ENCODE measurements at places on chromosomes 13 and 19.

DNA sequence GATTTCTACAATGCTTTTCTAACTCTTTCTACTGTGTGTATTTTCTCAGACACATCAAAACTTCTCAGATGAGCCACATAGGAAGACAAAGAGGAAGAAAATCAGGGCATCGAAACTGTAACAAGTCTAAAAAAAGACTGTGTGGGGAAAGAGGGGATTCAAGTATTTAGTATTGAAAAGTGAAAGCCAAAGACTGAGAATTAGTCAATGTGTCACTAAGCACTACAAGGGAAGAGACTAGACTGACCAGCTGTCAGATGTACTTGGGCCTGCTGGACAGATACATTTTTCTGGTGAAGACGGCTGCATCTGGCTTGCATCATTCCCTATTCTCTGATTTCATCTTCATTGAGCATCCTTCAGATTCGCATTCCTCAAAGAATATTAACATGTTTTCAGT is 25.4 kb downstream of the COMMD6 start:
- peak; percentile 37 for DNase-seq

DNA sequence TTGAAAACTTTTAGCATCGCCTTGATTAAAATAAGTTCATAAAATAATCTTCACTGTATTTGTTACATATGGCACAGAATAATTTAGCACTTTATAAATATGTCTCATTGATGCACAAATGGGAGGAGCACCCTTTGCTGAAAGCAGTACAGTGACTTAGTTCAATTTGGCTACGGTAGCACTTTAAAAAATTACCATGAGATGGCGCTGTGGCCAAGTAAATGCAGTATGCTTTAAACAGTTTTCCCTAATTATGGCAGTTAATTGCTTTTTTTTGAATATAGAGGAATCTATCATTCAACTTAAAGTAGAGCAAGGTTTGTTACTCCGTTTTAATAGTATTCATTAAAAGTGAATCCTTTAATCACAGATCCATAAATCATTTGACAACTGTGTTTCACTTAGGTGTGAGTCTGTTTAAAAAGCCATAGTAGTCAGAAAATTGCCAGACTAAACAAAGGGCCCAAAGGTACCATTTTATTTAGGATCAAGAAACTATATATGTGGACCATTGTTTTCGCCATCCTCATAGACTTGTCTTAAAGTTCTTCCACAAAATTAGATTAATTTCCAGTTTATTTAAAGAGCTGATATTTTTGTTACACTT is 34.7 kb upstream of the ESD start:
- DNase-seq = no peak

DNA sequence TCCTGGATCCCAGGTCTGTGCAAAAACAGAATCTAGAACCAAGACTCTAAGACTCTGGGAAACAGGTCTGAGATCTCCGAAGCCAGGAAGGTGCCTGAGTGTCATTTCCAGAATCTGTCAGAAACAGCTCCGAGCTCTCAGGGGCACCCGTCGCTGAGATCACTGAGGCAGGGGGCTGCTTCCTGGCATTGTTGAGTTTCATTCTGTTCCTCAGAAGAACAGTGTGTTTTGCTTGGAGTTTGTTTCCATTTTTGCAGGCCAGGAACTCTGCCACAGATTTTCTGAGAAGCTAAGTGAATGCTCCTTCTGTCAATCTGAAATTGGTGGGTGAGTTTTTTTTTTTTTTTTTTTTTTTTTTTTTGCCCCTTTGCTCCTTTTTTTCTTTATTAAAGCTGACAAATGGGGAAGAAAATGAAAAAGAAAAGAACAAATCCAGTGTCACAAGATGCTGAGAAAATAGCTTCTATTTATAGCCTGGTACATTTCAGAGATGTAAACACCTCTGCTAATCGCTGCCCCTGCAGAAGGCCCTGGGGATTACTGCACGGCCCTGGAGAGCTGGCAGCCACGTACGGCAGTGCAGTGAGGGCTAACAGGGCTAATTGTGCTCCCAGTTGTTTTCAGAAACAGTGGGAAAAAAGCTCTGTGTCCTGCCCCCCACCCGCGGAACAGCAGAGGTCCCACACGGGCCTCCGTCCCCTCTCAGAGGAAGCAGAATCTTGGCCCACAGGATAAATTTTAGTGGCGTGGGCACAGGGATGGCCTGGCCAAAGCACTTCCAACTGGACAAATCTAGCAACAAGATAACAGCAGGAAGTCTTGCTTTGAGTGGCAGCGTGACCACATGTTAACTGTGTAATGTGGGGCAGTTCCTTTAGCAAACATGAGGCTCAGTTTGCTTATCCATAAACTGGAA is 237.6 kb upstream of the IRS2 start:
- no peak for DNase-seq

DNA sequence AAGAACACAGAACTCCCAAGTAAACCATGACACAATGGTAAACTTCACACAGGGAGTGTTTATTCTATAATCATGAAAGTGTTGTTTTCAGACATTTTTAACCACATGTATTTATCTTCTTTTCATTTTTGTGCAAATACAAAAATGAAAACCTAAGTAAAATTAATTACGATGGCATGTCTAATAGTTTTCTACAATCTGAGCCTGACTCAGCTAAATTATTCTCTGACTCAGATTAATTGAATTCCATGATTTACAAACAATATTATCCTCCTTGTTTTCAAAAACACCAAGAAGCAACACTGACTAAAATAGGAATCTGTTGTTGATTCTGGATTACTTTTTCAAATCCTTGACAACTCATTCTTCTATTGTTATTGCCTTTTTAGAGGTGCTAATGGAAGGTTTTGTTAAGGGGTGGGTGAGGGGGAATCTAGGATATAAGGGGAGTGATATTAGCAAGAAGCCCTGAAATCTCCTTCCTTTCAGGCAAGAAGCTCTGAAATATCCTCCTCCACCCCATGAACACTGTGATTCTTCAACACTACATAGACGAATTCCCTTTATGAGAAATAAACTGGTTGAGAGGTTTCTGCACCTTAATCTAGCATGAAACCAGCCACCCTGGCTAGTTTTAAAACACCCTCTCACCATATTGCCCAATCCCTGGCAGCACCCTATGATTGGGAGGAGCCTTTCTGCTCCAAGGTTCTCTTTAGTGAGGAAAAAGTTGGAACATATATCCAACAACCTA is 1057.7 kb upstream of the PCDH20 start:
- DNase-seq = no peak

DNA sequence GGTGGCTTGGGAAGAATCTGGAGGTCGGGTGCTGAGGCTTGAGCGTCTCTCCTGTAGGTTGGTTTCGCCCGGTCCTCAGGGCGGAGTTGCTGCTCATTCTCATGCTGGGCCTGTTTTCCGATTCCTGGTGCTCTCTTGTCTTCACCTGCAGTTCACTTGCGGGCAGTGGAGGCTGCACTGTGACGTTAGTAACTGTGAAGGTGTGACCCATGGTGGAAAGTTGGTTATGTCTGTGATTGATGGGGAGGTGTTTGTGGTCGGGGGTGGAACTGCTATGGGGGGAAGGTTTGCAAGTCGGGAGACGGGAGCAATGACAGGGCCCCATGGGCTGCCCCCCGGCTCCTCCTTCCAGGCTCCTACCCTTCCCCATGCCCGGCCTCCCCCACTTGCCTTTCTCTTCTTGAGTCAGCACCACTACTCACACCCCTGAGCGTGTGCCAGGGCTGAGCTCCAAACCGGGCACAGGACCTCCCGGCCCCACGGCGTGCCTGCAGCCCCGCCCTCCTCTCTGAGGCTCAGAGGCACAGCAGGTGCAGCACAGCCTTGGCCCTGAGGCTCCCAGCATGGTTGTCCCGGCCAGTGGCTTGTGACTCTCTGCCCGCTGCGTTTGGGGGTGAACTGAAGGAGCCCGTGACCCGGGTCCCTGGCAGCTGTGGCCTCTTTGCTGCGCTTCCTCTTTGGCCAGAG is 79.1 kb downstream of the ATP11A start:
- peak; percentile 57 for DNase-seq

GRCh38 chr19:10836479-10837330 is 693 bp upstream of the TMED1 start:
- DNase-seq = peak; percentile 74

DNA sequence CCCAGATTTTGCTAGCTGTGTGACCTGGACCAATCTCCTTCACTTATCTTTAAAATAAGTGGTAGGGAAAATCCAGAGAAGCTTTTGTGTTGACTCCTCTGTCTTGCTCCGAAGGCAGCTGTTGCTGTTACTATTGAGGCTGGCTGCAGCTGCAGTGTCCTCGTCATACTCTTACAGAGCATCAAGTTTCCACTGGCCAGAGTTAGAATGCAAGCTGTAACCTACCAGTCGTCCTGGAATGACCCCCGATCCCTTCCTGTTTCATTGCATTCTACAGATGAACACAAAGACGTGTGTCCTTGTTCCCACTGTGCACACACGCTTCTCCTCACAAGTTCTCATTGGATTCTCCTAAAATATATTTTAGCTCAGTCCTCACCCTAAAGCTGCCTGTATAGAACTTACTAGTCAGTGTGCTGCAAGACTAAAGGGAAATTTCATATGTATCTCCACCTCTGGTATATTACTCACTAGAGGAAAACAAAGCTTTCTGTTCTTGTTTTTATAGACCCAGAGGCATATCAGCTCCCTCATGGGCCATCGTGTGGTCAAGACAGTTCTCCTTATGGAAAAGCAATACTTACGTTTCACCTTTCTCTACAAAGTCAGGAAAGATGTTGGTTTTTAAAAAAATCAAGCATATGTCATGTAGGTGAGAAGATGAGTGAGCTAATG is 589.8 kb downstream of the LMO7 start:
- DNase-seq = no peak

DNA sequence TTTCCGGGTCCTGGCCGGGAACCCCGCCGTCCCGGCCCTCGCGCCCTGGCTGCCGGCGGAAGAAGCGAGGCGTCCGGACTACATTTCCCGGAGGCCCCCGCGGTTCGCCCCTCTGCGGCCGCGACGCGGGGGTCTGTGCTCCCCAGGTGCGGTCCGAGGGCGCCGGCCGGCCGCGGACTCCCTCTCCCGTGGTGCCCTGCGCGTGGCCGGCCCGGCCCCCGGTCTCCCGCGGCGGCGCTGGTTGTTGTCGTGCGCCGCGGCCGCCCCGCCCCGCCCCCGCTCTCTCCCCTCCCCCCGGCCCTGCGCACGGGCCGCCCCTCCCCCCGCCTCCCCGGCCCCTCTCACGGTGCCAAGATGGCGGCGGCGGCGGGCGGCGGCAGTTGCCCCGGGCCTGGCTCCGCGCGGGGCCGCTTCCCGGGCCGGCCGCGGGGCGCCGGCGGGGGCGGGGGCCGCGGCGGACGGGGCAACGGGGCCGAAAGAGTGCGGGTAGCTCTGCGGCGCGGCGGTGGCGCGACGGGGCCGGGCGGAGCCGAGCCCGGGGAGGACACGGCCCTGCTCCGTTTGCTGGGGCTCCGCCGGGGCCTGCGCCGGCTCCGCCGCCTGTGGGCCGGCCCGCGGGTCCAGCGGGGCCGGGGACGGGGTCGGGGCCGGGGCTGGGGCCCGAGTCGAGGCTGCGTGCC is at the start of gene KMT2B:
Gene KMT2B (plus strand): TSS at position 339 of the 680 bp plus-strand sequence. CDS start 16 bp downstream, at position 355.
- no peak for DNase-seq

GRCh38 chr13:106701771-106702341 is 133.9 kb upstream of the ARGLU1 start:
- DNase-seq = no peak

GRCh38 chr19:14333101-14333871 is 48.0 kb upstream of the ADGRE5 start:
- no peak for DNase-seq

DNA sequence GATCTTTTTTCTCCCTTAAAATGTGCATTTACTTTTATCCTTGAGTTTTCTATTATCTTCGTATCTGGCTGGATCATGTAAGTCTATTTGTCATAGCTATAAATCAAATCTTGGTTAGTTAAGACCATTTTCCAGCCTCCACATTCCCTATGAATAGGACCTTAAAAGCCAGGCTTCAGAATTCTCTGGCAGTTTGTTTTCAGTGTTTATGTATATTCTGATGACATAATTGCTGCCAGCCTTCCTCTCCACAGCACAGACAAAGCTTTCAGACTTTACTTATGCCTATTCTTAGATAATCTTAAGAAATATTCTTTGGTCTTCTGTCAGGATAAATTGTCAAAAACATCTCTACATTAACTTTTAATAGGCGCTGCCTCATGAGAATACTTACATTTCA is 870.8 kb upstream of the SPRY2 start:
- DNase-seq = no peak

DNA sequence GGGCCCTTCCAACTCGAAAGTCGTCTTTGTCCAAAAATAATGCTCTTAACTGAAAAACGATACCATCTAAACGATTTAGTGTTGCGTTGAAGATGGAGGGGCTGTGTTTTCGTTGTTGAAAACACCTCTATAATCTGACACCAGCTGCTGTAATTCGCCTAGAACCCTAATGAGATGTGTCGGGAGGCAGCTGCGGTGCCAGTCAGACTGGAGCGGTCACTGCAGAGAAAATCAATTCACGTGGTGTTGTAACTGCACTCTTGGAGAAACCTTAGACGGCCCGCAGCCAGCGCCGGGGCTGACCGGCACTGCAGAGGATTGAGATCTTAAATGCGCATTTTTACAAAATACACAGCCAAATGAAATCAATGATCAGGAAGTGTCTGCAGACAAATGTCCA is 339.1 kb downstream of the ZNF536 start:
- DNase-seq = no peak

GRCh38 chr13:78772933-78773332 is 114.0 kb upstream of the OBI1 start:
- DNase-seq = no peak

DNA sequence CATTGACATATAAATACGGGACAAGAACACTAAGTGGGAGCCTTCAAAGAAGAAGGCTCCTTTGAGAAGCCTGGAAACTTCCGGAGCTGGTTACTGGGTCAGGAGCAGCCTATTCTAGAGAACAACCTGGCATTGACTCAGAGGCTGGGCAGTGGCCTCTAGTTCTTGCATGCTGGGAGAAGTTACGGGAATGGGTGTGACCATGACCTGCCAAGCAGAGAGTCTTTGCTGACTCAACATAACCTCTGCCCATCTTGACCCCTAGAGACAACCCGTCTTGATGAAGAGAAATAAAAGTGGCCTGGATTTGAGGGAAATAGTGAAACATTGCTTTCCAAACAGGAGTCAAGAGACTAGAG is 21.0 kb downstream of the STARD13 start:
- DNase-seq = no peak

GRCh38 chr19:5340637-5341447 is at the start of gene PTPRS:
PTPRS (minus strand) TSS chr19:5340812; CDS start chr19:5286140, 54,672 bp downstream.
- DNase-seq = peak; percentile 55

- no peak for DNase-seq
These were observed 78.8 kb downstream of the CHST8 start for GRCh38 chr19:33700408-33701013.

DNA sequence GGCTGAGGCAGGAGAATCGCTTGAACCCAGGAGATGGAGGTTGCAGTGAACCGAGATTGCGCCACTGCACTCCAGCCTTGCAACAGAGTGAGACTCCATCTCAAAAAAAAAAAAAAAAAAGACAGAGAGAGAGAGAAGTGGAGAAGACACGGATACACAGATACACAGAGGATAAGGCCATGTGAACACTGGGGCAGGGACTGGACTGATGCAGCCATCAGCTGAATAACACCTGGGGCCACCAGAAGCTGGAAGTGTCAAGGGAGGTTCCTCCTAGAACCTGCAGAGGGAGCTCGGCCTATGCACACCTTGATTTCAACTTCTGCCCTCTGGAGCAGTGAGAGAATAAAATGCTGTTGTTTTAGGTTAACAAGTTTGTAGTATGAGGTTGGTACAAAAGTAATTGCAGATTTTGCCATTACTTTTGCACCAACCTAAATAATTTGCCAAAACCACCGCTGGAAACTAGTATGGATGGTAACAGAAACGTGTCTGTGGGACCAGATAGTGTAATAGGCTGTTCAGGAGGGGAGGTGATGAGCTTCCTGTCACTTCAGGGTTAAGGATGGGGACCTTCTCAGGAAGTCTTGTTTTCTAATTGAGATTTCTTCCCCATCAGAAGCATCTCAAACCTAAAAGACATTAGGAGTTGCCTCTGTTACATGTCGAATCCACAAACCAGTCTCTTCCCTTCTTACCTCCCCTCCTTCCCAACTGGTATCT is 36.4 kb upstream of the IGSF23 start:
- DNase-seq = no peak

Data from GM18507 (cell line).